ENCODE measurements at places on chromosomes 11 and 22.

GRCh38 chr22:39374191-39374590, 24.4 kb downstream of the SYNGR1 start:
- no peak for DNase-seq

DNA sequence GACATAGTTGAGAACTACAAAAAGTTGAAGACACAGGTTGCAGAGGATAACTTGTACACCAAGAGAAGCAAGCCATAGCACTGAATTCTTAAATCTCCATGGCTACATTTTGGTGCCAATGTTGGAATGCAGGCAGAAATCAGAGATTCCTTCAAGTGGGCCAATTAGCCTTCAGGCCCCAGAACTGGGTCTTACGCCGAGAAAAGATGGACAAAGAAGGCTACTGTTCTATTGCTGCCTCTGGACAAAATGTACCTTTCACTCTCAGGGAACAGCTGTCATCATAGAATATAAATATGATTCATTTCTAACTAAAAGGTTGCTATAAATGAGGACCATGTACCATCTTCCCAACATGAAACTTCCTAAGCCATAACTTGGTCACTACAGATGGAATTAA, 13.7 kb downstream of the TMEM216 start:
- no peak for DNase-seq

DNA sequence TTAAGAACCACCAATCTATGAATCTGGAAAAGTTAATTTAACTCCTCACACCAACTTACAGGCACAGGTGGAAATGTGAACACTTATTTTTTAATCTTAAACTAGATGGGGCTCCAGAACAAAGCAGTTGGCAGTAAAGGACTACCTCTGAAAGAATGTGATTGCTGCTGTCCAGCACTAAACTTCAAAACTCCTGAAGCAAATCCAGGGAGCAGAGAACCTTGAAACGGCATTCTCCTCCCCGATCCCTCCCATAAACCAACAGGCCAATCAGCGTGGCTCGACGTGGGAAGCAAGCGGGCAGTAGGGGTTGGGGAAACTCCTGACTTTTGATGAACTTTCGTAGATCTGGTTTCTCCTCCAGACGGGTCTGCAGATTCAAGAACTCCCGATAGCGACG, 5.0 kb downstream of the SNX19 start:
- DNase-seq = no peak

- DNase-seq = no peak
Measured at GRCh38 chr22:19713245-19713644, 1.1 kb upstream of the SEPTIN5 start.

- DNase-seq = no peak
Measured at GRCh38 chr22:25966448-25966913, 202.8 kb upstream of the SEZ6L start.

GRCh38 chr11:106733635-106734034, 284.6 kb downstream of the GUCY1A2 start:
- DNase-seq = no peak
